ENCODE measurements at places on chromosomes 5 and 9.
A peak's percentile ranks its signal among the peaks of the same experiment; 100 is the strongest.

- no peak for DNase-seq
Measured at GRCh38 chr5:165231821-165232508, 1726.5 kb downstream of the MAT2B start.

DNA sequence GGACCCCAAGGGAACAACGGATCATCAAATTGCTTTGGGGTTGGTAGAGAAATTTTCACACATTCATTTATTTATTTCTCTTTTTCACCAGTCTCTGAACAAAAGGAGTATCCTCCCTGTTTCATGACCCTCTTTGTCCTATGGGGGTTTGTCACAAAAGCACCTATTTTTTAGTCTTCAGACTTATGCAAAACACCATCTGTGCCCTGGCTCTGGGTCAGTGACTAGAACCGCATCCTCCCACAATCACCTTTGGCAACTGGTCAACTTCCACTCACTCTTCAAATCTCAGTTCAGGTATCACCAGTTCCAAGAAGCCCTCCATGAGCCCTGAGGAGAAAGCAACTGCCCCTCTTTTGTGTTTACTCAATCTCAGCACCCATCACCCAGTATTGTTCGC lies 395.7 kb downstream of the CDK5RAP2 start:
- no peak for DNase-seq

DNA sequence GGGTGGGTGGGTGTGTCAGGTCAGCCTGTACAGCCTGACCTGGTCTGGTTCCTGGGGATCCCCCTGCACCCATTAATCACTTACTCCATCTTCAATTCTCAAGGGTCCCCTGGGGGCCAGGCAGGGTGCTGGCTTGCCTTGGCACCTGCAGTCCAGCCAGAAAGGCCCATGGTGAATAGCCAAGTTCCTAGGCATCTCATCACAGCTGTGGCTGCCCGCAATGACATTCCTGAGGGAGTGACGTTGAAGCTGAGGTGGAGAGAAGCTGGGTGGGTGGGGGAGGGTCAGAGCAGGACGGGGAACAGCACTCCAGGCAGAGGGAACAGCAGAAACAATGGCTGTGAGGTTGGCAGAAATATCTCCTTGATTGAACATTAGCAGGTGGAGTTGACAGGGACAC lies 10.6 kb downstream of the HMCN2 start:
- DNase-seq: no peak

- DNase-seq: no peak
Measured at GRCh38 chr5:9515436-9515835, 30.4 kb downstream of the SEMA5A start.

DNA sequence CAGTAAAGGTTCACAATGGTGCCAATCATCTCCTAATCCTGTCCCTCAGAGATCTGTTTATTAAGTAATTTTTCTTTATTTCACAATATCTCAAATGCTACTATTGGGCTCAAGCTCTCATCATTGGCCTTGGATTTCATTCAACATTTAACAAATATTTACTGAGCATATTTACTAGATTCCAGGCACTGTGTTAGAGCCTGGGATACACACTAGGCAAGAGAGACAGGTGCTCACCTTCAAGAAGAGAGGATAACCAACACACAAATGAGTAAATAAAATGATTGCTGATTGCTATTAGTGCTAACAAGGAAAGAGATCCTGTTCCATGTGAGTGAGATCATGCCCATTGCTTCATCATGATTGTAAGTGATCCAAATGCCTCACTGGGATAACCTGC lies 27.4 kb downstream of the PPP2R2B start:
- no peak for DNase-seq

DNA sequence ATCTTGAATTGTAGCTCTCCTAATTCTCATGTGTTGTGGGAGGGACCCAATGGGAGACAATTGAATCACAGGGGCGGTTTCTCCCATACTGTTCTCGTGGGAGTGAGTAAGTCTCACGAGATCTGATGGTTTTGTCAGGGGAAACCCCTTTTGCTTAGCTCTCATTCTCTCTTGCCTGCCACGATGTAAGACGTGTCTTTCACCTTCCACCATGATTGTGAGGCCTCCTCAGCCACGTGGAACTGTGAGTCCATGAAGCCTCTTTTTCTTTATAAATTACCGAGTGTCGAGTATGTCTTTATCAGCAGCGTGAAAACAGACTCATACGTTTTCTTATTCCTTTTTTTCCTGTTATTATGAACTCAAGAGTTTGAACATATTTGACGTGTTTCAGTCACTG lies 39.1 kb downstream of the RETREG1 start:
- DNase-seq: no peak

DNA sequence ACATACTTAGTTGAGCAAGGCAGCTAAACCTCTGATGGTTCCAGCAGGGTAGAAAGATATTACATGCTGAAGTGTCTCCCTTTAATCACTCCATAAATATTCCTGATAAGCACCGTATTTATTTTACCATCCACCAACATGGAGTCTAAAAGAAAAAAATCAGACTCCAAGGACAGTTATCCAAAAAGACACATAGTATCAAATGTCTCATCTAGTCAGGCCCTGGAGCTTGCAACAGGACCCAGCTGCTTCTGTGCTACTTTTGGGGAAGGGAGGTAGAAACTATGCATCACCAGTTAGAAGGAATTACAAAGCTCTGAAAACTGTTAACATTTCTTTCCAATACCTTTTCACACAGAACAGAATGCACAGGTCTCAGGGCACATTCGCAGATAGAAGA lies 88.1 kb downstream of the S1PR3 start:
- DNase-seq: no peak

DNA sequence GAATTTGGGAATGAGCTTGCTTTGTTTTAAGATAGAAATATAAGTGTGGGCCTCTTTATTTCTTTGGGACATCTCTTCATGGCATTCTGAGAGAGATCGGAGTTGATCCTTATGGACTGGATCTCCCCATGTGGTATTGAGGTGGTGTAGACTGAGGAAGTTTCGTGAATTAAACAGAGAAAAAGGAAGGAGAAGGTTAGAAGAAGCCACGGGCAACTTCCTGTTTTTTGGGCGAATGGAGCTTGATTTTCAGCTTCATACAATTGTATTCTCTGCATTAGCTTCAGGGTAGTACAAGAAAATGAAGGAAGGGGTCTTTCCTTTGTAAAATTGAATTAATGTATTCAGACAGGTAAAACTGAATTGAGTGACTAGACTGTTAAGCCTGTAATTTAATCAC lies 70.5 kb upstream of the HMHB1 start:
- no peak for DNase-seq

DNA sequence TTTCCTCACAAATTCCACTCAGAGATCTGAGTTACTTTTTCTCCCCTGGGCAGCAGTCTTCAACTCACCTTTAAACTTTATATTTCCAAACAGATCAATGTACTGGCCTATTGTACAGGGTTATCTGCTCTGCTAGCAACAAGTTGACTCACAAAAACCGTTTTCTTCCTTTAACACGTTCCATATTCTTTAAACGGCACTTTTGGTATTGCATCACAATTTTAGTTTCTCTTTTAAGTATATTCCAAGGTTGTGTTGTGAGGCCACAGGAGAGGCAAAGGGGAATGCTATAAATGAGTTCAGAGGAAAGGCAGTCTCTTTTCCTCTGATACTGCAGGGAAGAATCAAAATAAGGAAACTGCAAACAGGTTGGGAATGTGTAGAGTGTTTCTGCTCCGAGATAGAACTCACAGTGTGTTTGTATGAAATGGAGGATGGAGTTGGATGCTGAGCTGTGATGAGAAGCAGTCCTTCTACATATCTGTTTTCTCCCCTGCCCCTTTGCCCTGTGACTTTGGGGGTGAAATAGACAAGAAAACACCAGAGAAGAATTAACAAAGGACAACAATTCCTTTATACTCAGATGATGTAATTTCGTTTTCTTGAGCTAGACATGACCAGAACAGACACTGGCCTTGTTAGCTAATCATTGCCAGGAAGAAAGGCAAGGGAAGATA lies 9.9 kb upstream of the ALDOB start:
- DNase-seq: no peak

- DNase-seq: no peak
Measured at GRCh38 chr5:14131855-14132503, 11.2 kb upstream of the TRIO start.

DNA sequence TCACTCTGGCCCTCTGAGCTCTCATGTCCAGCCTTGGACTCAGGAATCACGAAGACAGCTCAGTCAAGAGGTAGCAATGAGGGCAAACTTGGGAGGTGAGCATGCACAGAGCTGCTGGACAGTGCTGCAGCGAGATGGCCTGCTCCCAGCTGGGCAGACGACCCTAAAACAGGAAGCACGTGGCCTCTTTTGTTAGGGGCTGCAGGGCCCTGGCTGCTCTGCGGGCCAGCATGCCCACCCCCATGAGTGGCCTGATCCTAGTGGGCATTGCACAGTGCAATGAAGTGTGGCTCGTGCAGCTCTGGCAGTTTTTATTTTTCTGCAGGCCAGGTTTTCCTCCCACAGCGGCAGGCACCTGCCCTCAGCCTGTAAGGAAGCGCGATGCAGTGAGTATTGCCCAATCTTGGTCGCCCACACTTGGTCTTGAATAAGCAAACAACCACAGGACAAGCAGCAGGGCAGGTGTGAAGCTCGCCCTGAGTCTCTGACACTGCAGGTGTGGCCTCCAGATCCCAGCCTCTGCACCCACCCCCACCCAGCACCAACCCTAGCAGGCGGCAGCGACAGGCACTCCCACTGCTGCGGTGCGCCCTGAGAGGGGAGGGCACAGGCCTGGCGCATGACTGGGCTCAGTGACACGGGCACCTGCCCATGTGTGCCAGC lies 60.8 kb downstream of the SEMA4D start:
- DNase-seq: peak; percentile 67

DNA sequence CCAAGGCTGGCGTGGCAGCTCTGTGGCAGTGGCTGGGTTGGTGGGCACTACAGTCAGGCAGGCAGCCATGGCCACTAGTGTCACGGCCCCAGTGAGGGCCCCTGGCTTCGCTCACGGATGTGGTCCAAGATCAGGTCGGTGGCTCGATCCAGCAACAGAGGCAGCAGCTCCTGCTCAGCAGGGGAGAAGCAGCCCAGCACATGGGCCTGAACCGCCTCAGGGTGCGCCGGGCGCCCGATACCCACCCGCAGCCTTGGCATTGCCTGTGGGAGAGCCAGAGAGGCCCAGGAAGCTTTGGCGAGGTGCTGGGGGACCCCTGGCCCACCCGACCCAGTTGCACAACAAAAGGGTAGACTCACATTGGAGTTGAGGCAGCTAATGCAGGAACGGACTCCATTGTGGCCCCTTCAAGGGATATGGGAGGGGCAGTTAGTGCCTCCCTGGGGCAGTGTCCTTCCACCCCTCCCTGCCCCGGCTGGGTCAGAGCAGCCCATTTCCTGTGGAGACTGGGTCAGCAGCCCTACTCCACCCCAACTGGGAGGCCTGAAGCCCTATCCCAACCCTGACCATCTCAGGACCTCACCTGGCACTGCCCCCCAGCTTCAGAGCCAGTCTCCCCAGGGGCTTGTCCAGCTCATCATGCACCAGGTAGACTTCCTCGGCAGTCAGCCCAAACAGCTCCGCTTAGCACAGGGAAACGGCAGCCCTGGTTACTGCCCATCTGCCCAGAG lies 1.3 kb downstream of the PTRH1 start:
- no peak for DNase-seq

GRCh38 chr5:107284822-107285525 lies 385.8 kb downstream of the EFNA5 start:
- no peak for DNase-seq
